SK-N-DZ (cell line): ENCODE measurements at places on chromosomes 5 and 9.

DNA sequence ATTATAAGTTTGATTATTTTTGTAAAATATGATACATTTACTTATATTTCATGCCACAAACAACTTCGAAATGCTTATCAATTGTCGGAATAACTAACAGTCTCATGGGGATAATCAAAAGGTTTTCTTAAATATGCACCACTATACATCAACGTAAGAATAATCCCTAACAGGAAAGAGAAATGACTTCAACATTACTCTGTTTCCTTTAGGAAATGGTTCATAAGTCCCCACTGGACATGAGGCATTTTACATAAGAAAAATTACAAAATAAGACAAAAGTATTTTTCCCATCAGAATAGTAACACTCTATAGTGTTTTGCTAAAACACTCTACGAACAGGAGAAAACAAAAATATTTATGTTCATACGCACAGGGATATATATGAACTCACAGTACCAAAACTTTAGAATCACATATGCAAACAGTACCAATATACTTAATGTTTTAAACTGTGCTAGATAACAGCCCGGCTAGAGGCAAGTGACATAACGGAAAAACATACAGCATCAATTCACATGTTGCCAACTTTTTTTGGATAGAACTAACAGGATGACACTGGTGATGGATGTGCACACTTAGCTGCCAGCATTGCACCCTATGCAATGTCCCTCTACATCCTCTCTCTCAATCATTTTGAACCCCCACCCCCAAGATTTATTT lies 120.5 kb downstream of the NFIB start:
- DNase-seq: no peak

DNA sequence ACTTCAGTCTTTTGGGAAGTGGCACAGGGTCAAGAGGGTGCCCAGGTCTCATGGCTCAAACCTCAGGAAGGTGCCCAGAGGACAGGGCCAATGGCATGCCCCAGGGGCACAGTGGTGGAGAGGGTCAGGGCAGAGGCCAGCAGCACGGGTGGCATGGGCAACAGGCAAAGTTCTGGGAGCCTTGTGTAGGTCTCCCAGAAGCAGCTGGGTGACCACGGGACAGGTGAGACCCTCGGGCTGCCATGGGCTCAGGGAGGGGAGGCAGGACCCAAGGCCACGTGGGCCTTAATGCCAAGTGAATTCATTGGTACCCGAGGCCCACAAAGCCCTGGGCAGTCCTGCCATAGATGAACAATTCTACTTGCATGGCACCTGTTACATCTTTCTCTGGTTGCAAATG lies 72.4 kb upstream of the ADAMTS2 start:
- DNase-seq: no peak

DNA sequence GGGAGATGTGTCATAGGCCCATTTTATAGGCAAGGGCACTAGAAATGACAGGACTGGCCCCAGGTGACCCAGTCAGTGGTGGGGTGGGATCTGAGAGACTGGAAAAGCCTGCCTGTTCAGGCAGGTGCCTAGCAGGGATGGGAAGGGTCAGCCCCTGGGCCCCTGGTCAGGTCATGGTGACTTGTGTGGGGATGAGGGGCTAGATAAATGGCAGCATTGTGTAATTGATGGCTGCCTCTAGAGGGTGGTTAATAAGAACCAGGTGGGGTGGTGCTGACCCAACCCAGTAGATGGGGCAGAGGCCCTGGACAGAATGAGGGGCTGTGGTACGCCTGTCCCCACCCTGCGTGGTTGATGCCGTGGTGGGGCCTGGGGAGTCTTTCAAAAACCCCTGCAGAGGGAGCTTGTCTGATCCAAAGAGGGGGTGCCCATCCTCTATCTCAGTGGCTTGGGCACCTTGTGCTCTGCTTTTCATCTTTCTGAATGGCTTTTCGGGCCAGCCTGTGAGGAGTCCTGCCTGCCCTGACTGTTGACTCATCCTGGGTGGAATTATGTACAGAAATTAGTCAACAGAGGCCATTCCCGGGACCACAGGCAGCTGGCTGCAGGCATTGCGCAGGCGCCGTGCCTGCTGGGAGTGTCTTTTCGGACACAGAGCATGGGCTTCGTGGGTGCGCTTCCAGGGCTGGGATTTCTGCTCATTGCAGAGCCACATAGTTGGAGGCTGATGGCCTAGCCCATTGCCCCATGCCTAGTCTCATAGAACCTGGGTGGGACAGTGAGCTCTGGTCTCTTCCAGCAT lies 93.6 kb upstream of the PITX1 start:
- DNase-seq: no peak

- DNase-seq: no peak
These were observed 69.3 kb downstream of the ANKRD31 start for GRCh38 chr5:75167345-75167744.

DNA sequence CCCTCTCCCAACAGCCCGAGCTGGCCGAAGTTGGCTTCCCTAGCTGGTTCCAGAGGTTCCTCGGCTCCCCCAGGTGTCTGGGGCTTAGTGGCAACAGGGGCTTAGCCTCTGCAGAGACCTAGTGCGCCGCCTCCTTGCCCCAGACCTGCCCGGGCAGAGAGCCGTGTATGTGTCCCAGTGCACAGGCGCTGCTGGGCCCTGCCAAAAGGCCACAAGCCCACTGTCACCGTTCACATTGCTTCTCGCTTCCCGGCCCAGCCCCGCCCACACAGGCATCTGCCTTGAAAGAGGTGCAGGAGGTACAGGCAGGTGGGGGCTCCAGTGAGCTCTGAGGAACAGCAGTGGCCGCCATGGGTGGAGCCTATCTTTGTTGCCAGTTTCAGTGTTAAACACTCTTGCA lies 2.5 kb upstream of the CACFD1 start:
- DNase-seq: no peak

- no peak for DNase-seq
These were observed 1039.9 kb downstream of the TLE1 start for GRCh38 chr9:80649496-80649895.

GRCh38 chr9:128770286-128771030 lies 1.3 kb downstream of the ZER1 start:
- no peak for DNase-seq

GRCh38 chr9:84832453-84832852 lies 162.9 kb downstream of the NTRK2 start:
- no peak for DNase-seq

- DNase-seq: no peak
These were observed 137.7 kb downstream of the CNTLN start for GRCh38 chr9:17272536-17272935.

GRCh38 chr9:95131023-95131943 lies 186.2 kb downstream of the FANCC start:
- DNase-seq: peak; percentile 77

DNA sequence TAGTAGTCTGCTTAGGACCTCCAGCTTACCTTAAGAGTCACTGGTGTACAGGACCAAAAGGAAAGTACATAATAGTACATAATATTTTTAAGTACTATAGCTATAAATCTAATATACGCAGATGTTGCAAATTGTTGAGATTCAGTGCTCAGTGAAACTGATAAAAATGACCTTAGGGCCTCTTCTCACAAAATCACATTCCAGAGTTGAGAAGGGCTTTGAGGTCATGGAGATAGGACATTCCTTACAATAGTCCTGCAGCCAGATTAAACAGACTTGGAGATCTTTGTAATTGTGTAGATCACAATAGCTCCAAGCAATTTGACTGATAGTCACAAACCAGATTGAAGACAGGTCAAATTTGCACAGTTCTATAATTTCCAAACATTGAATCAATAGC lies 37.7 kb upstream of the PCSK1 start:
- no peak for DNase-seq

- DNase-seq: no peak
These were observed 8.5 kb downstream of the CDC42SE2 start for GRCh38 chr5:131272307-131272706.

- DNase-seq: no peak
These were observed 65.8 kb downstream of the RAD23B start for GRCh38 chr9:107348836-107349235.

DNA sequence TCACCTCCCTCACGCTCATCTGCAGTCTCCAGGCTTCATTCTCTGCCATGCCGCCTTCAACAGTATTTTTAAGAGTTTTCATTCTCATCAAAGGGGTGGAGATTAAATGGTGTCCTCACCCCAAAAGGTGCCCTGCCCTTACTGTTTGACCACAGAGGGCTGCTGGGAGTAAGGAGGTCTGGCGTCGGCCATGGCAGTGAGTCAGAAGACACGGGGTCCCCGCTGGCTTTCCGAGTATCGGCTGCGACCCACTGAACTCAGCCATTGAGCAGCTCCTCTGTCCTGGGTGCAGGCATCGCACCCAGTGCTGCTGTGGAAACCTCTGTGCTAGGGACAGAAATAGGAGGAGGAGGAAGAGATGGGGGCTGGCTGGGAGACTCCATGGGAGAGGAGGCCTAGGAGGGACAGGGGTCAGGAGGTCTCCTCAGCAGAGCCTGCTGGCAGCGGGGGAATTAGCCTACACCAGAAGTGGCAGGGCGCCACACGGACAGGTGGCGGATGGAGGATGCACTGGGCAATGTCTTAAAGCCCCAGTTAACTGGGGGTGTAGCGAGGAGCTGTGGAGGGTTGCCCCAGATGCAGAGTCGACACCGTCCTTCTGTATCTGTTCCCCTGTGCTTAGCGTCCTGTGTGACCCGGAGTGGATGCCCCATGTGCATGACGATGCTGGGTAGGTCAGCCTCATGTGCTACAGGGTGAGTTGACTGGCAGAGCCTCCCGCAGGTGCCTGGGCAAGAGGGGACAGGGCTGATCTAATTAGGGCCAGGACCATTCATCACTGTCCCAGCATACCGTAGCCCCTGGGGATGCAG lies 15.4 kb upstream of the PLEKHG4B start:
- no peak for DNase-seq

- DNase-seq: no peak
These were observed 37.5 kb upstream of the DMRT1 start for GRCh38 chr9:804026-804425.

DNA sequence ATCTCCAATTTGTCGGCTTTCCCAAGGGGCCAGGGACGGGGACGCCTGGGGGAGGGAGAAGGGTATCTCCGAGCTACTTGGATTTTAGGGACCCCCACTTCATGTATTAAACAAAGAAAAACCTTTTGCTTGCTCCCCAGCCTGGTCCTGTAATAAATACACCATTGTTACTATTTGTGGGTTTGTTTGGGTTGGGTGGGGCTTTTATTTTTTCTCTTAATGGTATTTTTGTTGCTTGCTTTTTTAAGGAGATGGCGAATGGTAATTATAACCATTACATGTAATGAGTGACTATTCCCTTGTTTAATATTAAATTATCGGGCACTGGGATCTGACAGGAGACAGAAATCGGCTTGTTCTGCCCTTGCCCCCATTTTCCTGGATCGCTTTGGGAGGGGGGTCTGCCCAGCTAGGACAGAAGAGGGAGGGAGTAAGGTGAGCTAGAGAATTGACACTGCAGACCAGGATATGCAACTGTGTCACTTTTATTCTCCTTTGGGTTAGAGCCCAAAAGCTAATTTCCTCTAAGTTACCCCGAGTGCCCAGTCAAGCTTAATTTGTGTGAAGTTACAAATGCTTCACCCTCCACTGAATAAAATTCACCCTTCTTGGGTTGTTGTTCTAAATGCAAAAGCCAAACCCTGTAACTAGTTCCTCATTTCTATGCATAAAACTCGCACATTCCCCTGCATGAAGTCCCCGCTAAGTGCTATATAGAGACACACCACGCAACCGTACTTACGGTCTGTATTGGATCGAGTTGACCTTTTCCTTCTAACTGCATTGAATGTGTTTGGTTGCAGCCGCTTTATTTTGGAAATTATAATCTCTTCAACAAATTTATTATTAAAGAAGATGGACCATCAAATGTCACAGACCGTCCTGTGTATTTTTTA lies 1.6 kb upstream of the ZNF608 start:
- peak; percentile 45 for DNase-seq

- DNase-seq: no peak
These were observed 308.5 kb downstream of the ARRDC3 start for GRCh38 chr5:91074615-91075014.

DNA sequence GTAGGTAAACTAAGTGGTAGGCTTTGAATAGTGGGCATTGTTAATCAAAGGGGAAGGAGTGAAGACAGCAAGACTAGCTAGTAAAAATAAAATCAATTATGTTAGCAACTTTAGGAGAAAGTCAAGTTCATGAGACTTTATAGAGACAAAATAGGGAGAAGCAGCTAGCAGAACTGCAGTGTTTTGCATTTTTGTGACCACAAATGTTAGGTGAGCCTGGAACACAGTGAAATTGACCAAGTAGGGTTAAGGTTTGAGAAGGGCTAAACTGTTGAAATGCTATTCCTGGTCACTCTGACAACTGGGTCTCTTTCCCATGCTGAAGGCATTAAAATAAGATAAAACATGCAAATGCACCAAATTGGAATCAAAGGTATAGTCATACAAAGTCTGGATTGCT lies 13.0 kb downstream of the SEC61B start:
- no peak for DNase-seq

GRCh38 chr5:133229931-133230664 lies 178.3 kb downstream of the HSPA4 start:
- no peak for DNase-seq

DNA sequence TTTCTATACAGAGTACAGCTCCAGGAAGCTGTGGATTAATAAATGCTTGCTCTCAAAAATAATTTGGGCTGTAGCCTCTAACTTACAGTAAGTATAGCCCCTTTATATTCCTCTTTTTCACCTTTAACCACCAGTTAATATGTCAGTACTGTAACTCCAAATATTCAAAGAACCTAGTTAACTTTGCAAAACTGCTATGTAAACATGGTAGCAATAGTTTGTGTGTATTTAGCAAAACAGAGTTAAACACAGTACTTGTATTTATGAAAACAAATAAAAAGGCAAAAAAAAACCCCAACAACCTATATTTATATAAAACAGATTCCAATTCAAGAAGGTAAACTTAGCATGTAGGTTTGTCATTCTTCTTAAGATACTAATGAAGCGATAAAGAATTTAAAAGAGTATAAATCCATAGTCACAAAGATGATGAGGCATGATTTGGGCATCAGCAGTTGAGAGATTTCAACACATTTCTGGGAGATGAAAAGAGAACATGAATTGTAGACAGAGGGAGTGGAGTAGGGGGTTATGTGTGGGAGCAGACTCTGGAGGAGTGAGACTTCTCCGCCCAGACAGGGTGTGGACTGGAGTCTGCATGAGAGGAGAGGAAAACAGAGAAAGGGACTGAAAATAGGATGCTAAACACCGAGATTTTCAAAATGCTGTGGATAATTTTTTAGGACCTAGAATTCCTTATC lies 47.0 kb upstream of the F2RL1 start:
- no peak for DNase-seq

DNA sequence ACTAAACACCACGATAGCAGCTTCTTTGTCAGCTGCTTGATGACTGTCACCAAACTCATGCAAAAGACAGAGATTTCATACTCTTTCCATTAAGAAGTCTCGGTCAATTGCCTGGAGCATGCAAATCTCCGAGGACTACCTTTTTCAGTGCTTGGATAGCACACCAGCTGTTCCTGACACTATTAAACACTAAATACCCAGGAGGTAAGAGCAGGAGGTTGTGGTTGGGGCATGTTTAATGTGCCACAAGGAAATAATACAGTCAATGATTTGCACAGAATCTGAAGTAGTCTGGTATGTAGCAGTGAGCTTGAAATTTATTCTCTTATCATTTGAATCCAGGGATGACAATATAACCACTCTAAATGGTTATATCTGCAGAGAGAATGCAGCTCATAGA lies 996.2 kb downstream of the CDH12 start:
- DNase-seq: no peak

GRCh38 chr9:76855015-76855414 lies 50.9 kb downstream of the PRUNE2 start:
- no peak for DNase-seq

- DNase-seq: no peak
These were observed 110.9 kb downstream of the PAX5 start for GRCh38 chr9:36923025-36923625.

GRCh38 chr9:93033531-93033930 lies 25.0 kb upstream of the SUSD3 start:
- no peak for DNase-seq

- no peak for DNase-seq
These were observed 433.2 kb upstream of the SMARCA2 start for GRCh38 chr9:1581926-1582325.
